NCI-H510A treated with DMSO at 0.1 percent for 48 hours (cell line): ENCODE measurements at places on chromosomes 11 and 22.

DNA sequence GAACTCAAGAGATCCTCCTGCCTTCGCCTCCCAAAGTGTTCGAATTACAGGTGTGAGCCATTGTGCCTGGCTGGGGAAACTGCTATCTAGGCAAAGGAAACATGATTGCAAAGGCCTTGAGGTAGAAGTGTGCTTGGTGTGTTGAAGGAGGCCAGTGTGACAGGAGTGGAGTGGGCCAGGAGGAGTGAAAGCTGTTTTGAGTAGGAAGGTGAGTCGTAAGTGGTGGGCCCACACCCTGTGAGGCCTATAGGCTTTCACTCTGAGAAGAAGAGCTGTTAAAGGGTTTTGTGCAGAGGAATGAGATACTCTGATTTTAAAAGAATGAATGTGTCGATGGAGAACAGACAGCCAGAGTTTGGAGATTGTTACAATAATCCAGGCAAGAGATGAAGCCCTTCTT, 43.4 kb downstream of the WEE1 start:
- no peak for DNase-seq

GRCh38 chr22:40408718-40409612, 38.6 kb downstream of the SGSM3 start:
- DNase-seq = no peak

DNA sequence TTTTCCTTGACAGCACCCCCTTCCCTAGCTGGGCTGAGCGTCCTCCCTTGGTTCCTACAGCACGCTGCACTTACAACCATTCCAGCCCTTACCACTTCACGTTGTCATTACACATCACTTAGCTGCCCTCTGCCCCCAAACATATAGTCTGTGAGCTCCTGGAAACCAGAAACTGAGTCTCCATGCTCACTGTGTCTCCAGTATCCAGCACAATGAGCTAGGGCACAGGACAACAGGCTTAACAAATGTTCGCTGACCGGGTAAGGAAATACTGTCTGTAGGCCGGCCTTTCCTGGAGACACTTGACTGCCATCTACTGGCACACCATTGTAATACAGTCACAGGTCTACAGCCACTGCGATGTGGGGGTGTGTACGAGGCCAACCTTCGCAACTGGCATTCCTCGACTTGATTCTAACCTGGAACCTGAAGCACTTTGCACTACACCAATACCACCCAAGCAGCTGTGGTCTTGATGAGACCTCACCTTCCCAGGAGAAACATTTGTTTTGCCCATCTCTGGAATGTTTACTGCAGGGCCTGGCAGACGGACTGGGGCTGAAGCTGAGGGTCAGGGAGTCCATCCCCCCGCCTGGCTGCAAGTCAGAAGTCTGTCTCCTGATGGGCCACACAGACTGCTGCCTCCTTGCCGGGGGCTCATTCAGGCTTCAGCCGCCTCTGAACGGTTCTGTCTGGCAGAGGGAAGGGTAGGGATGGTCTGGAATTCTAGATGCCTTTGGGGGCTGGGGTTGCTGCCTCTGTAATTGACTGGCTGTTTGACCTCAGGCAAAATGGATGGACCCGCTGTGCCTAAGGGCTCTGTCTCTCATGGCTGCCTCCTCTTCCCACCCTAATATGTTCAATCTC, 72.0 kb downstream of the SYN3 start:
- peak; percentile 26 for DNase-seq

GRCh38 chr22:38406617-38407016, 48.4 kb downstream of the KCNJ4 start:
- no peak for DNase-seq

DNA sequence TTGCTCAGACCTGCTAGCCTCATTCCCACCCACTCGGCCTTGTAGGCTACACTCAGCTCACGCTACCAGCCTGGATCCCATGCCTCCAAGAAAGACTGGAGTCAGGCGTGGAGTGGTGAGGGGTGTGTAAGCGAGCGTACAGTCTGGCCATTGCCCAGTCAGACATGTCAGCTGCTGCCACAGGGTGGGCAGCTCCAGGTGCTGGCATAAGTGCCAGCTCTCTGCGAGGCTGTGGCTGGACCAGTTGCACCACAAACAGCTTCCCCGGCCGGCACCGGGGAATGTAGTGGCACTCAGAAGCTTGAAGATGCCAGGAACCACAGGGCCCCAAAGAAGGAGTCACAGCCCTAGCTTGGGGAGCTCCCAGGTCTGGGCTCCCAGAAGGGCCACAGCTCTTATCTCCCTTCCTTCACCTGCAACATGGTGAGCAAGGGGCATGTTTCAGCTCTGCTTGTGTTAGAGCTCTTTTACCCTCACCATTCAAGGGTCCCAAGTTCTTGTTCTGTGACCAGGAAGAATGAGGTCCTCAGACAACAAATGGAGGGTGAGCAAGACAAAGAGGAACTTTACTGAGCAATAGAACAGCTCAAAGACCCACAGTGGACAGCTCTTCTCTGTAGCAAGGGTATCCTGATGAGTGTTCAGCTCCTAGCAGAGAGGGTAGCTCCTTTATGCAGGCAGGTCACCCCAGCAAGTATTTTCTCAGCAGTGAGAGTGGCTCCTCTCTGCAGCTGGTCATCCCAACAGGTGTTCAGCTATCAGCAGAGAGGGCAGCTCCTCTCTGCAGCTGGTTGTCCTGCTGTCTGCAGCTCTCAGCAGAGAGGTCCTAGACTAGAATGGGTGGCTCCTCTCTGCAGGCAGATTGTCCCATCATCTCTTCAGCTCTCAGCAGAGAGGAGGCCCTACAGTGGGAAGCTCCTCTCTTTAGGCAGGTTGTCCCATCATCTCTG, 6.0 kb downstream of the SBF2 start:
- no peak for DNase-seq

DNA sequence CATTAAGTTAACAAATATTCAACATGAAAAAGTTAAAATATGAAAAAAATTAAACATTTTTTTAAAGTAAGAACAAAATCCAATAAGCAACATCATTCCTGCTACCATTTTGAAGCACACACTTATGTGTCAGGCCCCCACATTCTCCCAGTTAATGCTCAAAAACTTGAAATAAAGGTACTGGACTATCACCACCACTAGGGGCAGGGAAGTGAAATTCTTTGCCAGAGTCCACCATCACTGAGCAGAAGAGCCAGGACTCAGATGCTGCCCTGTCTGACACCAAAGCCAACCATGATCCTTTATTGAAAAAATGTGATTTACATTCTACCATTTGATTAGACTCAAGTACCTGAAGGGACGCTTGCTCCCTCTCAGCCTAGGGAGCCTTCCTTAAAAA, 39.1 kb downstream of the PITPNB start:
- no peak for DNase-seq

GRCh38 chr11:47995360-47995769, 15.0 kb downstream of the PTPRJ start:
- no peak for DNase-seq

DNA sequence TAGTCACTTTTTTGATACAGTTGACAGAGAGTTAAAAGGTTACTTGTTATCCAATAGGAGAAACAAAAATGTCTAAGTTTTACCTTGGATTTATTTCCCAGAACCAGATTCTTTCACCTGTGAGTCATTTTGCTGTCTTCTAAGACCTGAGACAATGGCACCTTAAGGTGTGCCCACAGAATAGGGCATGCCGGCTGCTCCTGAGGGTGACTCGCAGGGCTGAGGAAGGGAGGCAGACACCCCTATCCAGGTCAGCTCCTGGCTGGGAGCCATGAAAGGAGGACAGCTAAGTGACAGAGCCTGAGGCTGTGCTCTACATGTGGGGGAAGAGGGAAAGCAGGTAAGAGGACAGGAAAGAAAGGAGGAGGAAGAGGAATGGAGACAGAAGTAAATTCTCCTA, 67.8 kb downstream of the RASSF10 start:
- DNase-seq = no peak

GRCh38 chr11:13140873-13141655, 131.9 kb downstream of the RASSF10 start:
- no peak for DNase-seq

DNA sequence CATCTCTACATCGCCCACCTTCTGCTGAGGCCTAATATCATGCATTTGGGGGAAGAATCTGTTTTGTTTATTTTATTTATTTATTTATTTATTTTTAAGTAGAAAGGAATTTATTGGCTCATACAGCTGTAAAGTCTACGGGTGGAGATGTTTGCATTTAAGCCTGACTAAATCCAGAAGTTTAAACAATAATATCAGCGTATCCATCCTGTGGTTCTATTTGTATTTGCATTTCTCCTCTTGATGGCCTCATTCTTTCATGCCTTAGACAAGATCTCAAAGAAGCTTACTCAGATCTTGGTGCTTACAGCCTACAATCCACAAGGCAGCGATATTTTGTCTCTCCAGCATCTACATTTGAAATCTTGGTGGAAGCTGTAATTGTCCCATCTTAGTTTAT, 67.1 kb upstream of the CARD18 start:
- DNase-seq = no peak

DNA sequence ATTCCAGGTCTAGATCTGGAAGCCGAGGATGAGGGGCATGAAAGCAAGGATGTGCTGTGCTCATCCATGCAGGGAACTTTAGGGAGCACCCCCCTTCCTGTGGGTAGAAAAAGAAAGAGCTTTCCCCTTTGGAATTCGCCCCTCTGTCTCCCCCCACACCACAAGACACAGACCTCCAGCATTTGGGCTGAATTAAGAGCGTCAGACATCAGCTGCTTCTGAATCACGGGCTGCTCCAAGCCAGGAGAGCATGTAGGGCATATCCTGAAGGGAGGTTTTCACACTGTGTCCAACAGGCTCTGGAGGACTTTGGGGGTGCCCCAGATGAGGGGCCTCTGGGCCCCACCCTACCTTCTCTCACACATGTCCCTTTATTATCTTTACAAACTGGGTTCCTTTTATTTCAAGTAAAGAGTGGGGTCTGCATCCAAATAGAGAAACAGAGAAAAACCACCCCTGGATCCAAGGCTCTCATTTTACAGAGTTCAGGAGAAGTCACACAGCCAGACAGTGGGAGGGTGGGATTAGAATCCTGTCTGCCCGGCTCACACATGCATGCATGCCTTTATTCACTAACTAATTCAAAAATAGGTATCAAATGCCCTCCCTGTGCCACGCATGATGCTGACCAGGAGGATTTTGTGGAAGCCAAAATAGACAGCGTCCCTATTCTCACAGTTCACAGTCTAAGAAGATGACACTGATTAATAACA, 52.8 kb downstream of the LRRC32 start:
- DNase-seq = no peak

DNA sequence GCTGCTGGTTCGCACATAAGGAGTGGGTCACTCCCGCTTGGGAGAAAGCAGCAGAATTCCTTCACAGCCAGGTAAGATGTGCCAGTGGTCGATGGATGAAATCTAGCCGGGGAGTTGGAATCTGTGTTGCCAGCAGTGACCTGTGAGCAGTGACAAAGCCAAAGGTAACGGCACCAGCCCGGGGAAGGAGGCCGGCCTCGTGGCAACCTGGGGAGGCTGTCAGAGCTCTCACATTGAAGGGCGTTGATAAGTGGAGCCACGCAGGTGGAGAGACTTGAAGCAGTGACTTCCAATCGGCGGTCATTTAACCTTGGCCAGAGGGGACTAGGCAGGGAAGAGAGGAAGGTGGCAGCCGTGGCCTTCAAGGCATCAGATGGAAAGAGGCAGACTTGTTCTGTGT, 58.8 kb downstream of the ARHGAP8 start:
- no peak for DNase-seq

DNA sequence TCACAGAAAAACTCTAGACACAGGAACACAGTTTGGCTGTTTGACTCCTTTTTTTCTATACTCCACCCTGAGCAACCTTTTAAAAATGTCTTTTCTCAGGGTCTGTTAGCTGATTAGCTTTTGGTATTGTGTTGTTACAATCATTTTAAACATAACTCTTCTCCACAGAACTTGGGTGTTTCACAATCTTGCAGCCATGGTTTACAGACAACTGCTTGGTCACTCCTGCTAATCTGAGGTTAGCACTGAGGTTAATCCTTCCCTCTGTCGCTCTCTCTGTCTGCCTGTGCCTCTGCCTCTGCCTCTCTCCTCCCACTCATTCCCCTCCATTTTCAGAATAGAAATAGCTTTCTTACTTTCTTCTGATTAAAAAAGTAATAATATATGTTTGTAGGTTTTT, 62.4 kb upstream of the ZBED5 start:
- no peak for DNase-seq
